ENCODE measurements at places on chromosomes 5 and 9.
A peak's percentile ranks its signal among the peaks of the same experiment; 100 is the strongest.

GRCh38 chr5:96520345-96520744, 87.3 kb upstream of the PCSK1 start:
- DNase-seq: no peak

DNA sequence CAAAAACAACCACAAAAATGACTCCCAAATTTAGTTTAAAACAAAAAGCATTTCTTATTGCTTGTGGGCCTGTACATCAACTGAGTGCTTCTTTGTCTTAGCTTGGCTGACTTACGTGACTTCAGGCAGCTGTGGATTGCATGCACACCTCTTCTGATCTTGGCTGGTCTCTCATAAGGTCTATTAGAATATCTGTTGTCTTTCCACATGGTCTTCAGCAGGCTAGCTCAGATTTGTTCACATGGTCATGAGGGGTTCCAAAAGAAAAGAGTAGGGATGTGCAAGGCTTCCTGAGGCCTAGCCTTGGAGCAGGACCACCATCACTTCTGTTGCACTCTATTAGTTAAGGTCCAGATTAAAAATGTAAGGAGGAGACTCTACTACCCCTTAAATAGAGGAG, 120.1 kb downstream of the LRRC70 start:
- DNase-seq: no peak

DNA sequence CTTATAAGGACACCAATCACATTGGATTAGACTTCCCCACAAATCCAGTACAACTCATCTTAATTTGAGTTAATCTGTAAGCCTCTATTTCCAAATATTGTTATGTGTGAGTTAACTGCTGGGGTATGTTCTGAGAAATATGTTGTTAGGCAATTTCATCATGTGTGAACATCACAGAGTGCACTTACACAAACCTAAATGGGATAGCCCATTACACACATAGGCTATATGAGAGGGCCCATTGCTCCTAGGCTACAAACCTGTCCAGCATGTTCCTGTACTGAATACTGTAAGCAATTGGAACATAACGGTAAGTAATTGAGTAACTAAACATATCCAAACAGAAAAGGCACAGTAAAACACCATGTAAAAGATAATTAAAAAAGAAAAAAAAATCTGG, 19.1 kb upstream of the ARSI start:
- no peak for DNase-seq

DNA sequence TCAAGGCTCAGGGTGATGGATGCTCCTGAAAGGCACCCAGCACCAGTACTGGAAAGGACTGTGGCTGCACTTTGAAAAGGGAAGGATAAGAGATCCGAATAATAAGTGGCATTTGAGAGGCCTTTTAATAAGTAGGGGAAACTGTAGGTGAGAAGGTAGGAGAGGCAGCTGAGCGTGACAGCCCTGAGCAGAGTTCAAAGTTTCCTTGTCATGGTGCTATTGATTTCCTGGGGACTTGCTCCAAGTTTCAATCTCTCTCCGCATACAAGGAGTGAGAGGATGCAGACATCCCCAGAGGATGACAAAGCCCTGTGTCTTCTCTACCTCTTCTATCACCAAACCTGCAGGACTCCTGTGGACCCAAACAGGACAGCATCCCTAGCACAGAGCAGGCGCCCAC, 354.5 kb downstream of the SPOCK1 start:
- no peak for DNase-seq

GRCh38 chr5:153463806-153464205, 26.7 kb upstream of the GRIA1 start:
- no peak for DNase-seq

GRCh38 chr5:59521476-59521875, 372.1 kb downstream of the PDE4D start:
- DNase-seq: no peak

DNA sequence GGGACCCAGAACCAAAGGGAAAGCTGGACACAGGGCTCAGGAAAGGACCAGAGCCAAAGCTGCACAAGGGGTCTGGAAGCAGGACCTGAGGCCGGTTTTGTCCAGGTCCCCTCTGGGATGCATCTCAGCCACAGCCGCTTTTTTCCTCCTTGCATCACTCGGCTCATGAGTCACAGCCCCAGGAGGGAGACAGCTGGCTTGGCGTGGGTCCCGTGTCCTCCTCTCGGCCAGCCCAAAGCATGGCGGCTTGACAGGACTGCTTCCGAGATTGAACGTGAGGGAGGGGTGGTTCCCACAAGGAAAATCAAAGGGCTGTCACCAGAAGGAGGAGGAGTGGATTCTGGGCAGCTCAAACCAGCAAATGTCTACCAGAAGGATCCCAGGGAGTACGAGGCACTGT, 56.7 kb upstream of the CPLX2 start:
- no peak for DNase-seq

GRCh38 chr9:124188331-124189110, 69.2 kb upstream of the NEK6 start:
- no peak for DNase-seq

DNA sequence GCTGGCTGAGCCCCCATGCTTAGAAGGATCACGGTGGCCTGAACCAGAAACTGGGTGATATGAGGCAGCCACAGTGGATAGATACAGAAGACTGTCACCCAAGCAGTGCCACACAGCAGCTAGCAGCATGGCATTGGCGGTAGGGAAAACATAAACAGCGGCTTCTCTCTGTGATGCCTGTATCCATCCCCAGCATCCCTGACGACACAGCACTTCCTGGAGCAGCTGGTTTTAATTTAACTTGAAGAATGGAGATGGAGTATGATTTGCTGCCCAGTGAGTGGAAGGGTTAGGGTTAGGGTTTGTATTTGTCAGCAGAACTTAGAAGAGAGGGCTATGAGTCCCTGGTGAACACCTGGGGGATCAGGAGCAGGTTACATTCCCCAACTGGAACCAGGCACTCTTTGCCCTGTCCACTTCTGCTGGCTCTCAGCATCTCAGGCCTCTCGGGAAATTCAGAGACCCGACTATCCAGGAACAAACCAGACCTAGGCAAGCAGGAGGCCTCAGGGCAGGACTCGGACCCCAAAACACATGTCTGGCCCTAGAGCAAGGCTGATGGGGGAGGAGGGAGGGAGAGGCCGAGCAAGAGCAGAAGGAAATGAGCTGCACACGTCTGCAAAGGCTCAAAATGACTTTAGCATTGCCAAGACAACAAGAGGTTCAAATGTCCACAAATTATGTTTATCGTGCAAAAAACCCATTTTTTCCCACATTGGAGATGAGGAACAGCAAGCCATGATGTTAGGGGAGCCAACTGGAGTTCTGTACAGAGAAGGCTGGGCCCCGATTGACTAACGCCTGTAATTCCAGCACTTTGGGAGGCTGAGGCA, 6.5 kb upstream of the GGTA1 start:
- peak; percentile 30 for DNase-seq

GRCh38 chr5:56607551-56607950, 207.8 kb upstream of the MAP3K1 start:
- no peak for DNase-seq

All from SK-N-DZ (cell line).